Mesendoderm (in vitro differentiated cells): ENCODE measurements at places on chromosomes 5 and 9.

GRCh38 chr5:141657937-141658545, 6.8 kb upstream of the FCHSD1 start:
- peaks cover 5% of the 10 kb centered on the region for H3K36me3 ChIP-seq
- no peak overlapping the region for H3K4me3 ChIP-seq
- no peaks in the 10 kb centered on the region for H3K27me3 ChIP-seq

GRCh38 chr9:120538339-120538738, 41.6 kb downstream of the CDK5RAP2 start:
- H3K4me3 ChIP-seq, result no peak overlapping the region
- peaks cover 3% of the 10 kb centered on the region for H3K4me1 ChIP-seq
- H3K27me3 ChIP-seq, result no peaks in the 10 kb centered on the region
- peak; percentile 38 for DNase-seq
- peaks cover 2% of the 10 kb centered on the region for H3K36me3 ChIP-seq
- H3K27ac ChIP-seq, result no peak overlapping the region

GRCh38 chr9:120449566-120449965, 130.4 kb downstream of the CDK5RAP2 start:
- DNase-seq, result no peak
- H3K27ac ChIP-seq, result no peak overlapping the region
- H3K27me3 ChIP-seq, result no peaks in the 10 kb centered on the region
- H3K36me3 ChIP-seq, result peaks cover 2% of the 10 kb centered on the region
- no peak overlapping the region for H3K4me3 ChIP-seq

GRCh38 chr9:126852086-126852688, 8.3 kb upstream of the ZBTB34 start:
- peak; percentile 34 for DNase-seq
- H3K27ac ChIP-seq, result no peak overlapping the region
- H3K27me3 ChIP-seq, result no peaks in the 10 kb centered on the region
- no peaks in the 10 kb centered on the region for H3K36me3 ChIP-seq
- no peaks in the 10 kb centered on the region for H3K4me1 ChIP-seq

DNA sequence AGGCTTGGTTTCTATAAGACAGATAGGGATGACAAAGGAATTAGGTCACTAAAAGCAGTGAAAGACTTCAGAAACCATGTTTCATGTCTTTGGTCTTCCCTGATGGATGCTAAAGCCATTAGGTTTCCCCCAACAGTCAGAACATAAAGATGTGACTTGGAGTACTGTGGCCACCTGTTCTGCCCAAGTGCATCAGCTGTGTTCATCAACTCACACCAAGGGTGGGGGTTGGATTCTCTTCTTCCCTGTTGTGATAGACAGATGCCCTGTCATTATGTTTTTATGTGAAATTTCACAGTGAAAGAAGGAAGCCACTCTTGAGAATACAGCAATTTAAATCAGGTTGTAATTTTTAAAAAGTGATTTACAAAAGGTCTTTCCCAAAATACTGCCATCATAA, 196.8 kb downstream of the SH3GL2 start:
- no peak for DNase-seq
- H3K27ac ChIP-seq, result no peak overlapping the region
- H3K27me3 ChIP-seq, result no peaks in the 10 kb centered on the region
- H3K4me3 ChIP-seq, result no peak overlapping the region
- no peaks in the 10 kb centered on the region for H3K36me3 ChIP-seq

DNA sequence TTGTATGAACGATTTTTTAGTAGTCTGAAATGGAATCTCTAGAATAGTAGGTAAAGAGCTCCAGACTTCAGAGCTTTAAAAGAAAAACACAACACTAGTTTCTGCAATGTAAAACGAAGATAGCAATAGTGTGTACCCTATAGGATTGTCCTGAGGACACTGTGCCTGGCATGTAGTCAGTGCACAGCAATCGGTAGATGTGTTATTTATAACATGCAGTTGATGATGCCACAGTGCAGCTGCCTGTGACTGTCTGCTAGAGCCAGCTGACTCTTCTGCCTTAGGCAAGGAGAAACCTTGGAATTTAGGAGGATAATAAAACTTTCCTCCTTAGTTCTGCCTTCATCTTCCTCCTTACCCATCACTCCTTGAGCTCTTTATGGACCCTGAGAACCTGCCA, 27.7 kb upstream of the TMOD1 start:
- no peak overlapping the region for H3K27ac ChIP-seq
- H3K4me1 ChIP-seq, result no peaks in the 10 kb centered on the region
- H3K27me3 ChIP-seq, result no peaks in the 10 kb centered on the region
- H3K4me3 ChIP-seq, result no peak overlapping the region

GRCh38 chr5:58466939-58467338, 7.1 kb upstream of the PLK2 start:
- H3K27me3 ChIP-seq, result no peaks in the 10 kb centered on the region
- H3K27ac ChIP-seq, result no peak overlapping the region
- no peak overlapping the region for H3K4me3 ChIP-seq
- no peaks in the 10 kb centered on the region for H3K36me3 ChIP-seq
- no peaks in the 10 kb centered on the region for H3K4me1 ChIP-seq

DNA sequence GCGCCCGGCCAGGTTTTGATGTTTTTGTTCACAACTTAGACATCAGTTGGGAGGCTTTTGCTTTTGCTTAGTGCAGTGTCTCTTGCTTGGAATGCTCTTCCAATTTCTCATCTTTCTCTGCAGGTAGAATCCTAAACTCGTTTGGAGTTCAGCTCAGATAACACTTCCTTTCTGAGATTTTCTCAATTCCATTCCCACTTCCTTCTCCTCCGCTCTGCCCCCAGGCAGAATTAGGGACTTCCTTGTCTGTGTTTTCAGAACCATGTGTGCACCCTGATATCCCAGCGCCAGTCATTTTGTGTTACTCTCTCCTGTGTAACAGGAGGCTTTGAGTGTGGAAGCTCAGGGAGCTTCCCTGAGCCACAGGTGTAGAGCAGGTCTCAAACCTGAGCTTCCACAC, 171.0 kb downstream of the INSYN2B start:
- H3K36me3 ChIP-seq, result no peaks in the 10 kb centered on the region
- H3K4me3 ChIP-seq, result no peak overlapping the region
- no peak for DNase-seq
- H3K27ac ChIP-seq, result no peak overlapping the region

GRCh38 chr9:34492051-34492450, 30.7 kb downstream of the ENHO start:
- H3K4me3 ChIP-seq, result no peak overlapping the region
- no peak overlapping the region for H3K27ac ChIP-seq
- no peaks in the 10 kb centered on the region for H3K36me3 ChIP-seq

DNA sequence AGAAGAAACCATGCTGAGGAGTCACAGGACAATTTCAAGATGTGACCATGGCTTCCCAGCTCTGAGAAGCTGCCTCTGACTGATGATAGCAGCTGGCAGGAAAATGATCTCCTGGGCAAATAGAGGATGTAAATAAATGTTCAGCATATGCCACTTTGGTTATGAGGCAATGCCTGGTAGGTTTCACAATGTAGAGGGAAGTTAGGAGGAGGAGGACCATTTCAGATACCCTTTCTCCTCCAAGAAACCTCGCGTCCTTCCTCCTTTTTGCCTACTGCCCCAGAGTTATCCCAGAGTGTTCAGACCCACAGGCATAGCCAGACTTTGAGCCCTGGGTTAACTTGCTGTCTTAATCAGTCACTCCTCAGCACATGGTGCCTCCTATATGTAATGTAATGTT, 541.6 kb upstream of the DAP start:
- no peaks in the 10 kb centered on the region for H3K27me3 ChIP-seq
- no peak for DNase-seq
- H3K4me3 ChIP-seq, result no peak overlapping the region

DNA sequence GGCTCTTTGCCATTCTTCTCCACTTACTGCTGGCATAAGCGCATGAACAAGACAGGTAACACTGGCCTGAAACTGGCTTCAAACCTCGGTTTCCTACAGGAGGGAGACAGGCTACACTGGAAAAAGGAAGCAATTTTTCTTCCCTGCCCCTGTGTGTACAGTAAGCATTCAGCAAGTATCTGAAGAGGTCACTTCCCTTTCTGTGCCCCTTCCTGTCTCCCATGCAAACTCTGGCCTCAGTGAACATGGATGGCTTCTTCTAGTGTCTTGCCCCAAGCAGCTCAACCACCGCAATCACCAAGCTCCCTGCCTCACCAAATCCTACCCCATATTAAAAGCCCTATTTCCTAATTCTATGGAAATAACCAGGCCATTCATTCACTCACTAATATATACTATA, 42.4 kb downstream of the SERINC5 start:
- no peaks in the 10 kb centered on the region for H3K36me3 ChIP-seq
- H3K4me1 ChIP-seq, result peaks cover 2% of the 10 kb centered on the region
- H3K27me3 ChIP-seq, result no peaks in the 10 kb centered on the region
- H3K27ac ChIP-seq, result no peak overlapping the region
- H3K4me3 ChIP-seq, result no peak overlapping the region

DNA sequence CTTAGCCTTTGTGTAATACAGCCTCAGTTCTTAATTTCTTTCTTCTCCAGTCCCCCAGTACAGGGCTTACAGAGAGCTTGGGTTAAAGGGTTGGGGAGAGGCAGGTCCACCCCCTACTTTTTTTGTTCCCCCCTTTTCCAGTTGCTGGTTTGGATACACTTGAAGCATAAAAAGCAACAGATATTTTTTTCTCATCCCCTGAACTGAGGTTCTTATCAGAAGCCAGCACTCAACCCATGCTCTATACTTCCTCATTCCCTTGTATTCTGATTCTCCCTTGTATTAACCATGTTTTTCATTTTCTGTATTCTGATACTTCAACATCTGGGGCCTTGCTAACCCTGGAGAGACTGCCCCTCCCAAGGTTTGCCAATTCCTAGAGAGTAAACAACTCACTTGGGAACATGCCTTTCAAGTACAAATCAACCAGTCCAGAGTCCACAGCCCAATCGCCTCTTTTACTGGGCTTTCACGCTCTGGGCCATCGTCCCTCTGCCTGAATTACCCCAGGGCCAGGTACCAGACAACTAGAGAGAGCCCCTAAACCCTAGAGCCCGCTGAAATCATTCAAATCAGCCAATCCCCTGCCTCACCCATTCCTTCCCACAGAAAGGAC, 333.4 kb upstream of the PUM3 start:
- H3K27ac ChIP-seq, result no peak overlapping the region
- DNase-seq, result no peak
- no peaks in the 10 kb centered on the region for H3K27me3 ChIP-seq
- no peaks in the 10 kb centered on the region for H3K36me3 ChIP-seq

DNA sequence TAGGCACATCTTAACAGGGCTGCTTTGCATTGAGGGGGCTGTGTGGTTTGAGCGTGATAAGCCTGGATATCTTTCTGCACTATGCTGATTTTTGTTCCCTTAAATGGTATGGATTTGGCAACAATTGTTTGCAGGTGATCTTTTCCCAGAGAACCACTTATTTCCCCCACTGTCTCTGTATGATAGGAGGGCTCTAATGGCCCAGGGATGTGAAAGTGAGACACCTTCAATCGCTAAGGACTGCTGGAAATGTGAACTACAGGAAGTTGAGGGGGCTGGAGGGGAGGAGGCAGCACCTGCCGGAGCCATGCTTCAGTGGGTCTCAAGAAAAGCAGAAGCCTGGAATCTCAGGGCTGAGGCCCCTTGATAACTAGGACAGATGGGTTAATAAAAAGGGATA, 29.4 kb downstream of the SYK start:
- no peaks in the 10 kb centered on the region for H3K36me3 ChIP-seq
- H3K27ac ChIP-seq, result no peak overlapping the region
- no peak for DNase-seq
- no peaks in the 10 kb centered on the region for H3K27me3 ChIP-seq
- H3K4me1 ChIP-seq, result no peaks in the 10 kb centered on the region

- H3K4me1 ChIP-seq, result no peaks in the 10 kb centered on the region
- no peak overlapping the region for H3K4me3 ChIP-seq
- no peaks in the 10 kb centered on the region for H3K27me3 ChIP-seq
These were observed 95.7 kb upstream of the ARAP3 start for GRCh38 chr5:141777711-141778110.

GRCh38 chr5:150066436-150066835, 19.9 kb downstream of the CSF1R start:
- H3K4me3 ChIP-seq, result no peak overlapping the region
- no peak overlapping the region for H3K27ac ChIP-seq
- H3K36me3 ChIP-seq, result no peaks in the 10 kb centered on the region
- no peaks in the 10 kb centered on the region for H3K4me1 ChIP-seq

DNA sequence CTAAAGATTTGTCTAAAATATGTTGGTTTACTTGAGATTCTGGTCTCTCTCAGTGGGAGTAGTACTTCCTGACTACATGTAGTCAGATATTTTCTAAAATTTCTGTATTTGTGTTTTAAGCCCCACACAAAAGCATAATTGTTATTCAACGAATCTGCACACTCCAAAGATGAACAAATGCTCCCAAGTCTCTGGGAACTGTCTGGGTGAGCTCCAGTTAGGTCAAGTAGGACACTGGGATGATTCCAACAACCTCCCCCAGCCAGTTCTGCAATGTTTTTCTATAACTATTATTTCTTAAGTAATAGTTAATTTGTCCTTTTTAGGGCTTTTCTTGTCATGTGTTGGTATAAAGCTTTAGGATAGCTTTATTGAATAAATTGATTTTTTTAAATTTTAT, 174.6 kb downstream of the FAM174A start:
- no peaks in the 10 kb centered on the region for H3K27me3 ChIP-seq
- no peaks in the 10 kb centered on the region for H3K36me3 ChIP-seq
- no peaks in the 10 kb centered on the region for H3K4me1 ChIP-seq
- no peak overlapping the region for H3K27ac ChIP-seq

GRCh38 chr5:32193591-32193990, 19.5 kb upstream of the GOLPH3 start:
- H3K27me3 ChIP-seq, result no peaks in the 10 kb centered on the region
- no peaks in the 10 kb centered on the region for H3K36me3 ChIP-seq
- no peak overlapping the region for H3K27ac ChIP-seq
- DNase-seq, result no peak
- H3K4me1 ChIP-seq, result no peaks in the 10 kb centered on the region
- H3K4me3 ChIP-seq, result no peak overlapping the region

DNA sequence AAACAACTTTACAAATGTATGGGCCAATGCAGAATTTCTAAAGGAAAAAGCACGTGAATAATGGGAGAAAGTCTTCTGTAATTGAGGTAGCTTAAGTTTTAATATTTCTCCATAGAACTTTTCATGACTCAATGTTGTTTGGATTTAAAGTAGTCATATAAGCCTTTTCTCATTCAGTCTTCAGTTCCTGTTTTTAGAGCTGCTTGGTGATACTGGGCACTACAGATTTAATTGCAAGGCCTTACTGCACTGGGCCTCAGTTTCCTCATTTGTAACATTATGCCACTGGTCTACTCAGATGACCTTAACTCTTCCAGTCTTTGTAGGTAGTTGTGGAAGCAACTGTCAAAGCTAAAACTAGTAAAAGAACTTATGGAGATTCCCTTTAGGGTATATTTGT, 60.4 kb downstream of the WDR41 start:
- no peaks in the 10 kb centered on the region for H3K27me3 ChIP-seq
- no peak overlapping the region for H3K27ac ChIP-seq
- no peaks in the 10 kb centered on the region for H3K4me1 ChIP-seq
- peaks cover 1% of the 10 kb centered on the region for H3K36me3 ChIP-seq
- no peak overlapping the region for H3K4me3 ChIP-seq

GRCh38 chr9:107154291-107154690, 128.8 kb upstream of the RAD23B start:
- no peak overlapping the region for H3K27ac ChIP-seq
- no peak overlapping the region for H3K4me3 ChIP-seq
- no peaks in the 10 kb centered on the region for H3K27me3 ChIP-seq
- no peaks in the 10 kb centered on the region for H3K4me1 ChIP-seq

GRCh38 chr5:61619777-61620518, 287.9 kb downstream of the ZSWIM6 start:
- peaks cover under 1% of the 10 kb centered on the region for H3K4me1 ChIP-seq
- DNase-seq, result no peak
- no peak overlapping the region for H3K27ac ChIP-seq
- no peak overlapping the region for H3K4me3 ChIP-seq
